ENCODE measurements at places on chromosomes 16 and 17.

GRCh38 chr17:48646183-48647102, 20.3 kb upstream of the HOXB9 start:
- DNase-seq: no peak

DNA sequence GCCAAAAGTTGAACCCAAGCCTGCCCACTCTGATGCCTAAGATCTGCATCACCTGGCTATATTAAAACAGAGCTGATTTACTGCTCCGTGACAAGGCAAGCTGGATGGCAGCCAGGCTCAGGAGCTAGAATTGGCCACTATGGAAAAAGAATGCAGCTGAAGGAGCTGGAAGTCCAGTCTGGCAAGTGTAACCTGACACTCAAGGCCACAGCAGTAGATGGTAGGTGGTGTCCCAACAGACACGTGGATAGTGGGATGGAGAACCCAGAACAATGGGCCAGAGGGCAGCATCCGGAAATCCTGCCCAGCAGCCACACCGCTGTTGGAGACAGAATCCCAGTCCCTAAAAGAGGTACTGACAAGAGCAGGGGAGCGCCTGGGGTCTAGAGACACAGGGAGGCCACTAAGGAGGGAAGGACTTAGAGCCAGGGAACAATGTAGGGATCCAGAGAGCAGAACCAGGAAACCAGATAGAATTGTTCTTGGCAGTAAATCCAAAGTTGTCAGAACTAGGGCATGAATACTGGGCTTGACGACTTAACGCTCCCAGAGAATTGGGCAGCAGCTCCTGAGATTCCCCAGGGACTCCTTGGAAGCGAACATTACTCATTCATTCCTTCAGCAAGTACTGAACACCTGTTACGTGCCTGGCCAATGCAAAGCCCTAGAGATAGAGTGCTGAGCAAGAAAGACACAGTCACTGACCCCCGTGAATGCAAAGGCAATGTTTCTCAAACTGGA, 85.7 kb downstream of the CDYL2 start:
- no peak for DNase-seq

- DNase-seq: peak; percentile 38
Measured at GRCh38 chr17:57645950-57646665, 99.0 kb downstream of the CCDC182 start.

GRCh38 chr16:19115148-19116021, 1.6 kb downstream of the ITPRIPL2 start:
- DNase-seq: no peak

DNA sequence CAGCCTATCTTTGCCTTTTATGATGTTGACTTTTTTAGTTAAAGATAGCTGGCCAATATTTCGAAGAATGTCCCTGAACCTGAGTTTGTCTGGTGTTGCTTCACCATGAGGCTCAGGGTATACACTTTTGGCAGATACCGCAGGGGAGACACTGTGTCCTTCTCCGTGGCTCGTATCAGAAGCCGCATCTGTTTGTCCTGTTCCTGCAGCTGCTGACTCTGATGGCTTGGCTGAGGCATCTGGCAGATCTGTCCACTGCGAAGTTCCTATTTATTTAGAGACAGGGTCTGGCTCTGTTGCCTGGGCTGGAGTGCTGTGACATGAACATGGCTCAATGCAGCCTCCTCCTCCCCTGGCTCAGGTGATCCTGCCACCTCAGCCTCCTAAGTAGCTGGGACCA, 93.5 kb downstream of the CRISPLD2 start:
- DNase-seq: no peak

DNA sequence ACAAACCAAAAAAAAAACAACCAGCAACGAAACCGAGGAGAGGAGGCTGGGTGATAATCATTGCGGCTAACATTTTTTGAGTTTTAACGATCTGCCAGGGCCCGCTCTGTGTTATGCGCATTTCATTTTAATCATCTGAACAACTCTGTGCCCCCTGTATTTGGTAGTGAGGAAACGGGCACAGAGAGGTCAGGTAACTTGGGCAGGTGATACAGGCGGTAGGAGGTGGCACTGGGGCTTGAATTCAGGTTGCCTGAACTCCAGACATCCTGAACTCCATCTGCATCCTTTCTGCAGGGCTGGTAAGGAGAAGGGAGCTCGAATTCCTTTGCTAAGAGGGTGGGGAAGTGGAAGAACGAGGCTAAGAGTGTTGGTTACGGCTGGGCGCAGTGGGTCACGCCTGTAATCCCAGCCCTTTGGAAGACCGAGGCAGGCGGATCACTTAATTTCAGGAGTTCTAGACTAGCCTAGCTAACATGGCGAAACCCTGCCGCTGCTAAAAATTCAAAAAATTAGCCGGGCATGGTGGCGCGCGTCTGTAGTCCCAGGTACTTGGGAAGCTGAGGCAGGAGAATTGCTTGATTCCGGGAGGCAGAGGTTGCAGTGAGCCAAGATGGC, 1.1 kb downstream of the CLUAP1 start:
- DNase-seq: no peak

- no peak for DNase-seq
Measured at GRCh38 chr17:15413101-15413771, 54.2 kb downstream of the CDRT4 start.

DNA sequence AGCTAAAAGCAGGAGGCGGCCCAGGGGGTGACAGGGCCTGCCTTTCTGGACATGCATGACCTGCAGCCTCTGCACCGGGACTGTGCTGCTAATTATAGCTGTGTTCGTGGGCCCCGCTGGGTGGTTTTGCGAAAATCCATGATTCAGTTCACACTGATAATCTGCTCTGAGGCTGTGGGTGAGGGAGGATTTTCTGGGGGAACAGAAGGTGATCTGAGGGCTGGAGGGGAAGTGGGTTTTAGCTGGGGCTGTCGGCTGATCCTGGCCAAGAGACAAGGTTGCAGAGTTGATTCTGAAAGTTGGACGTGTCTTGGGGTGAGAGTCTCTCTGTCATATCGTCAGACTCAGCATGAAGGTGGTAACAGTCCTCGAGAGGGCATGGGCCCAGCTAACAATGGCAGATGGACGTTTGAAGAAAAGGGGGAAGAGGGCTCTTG, 187.5 kb upstream of the ZNF469 start:
- DNase-seq: no peak

DNA sequence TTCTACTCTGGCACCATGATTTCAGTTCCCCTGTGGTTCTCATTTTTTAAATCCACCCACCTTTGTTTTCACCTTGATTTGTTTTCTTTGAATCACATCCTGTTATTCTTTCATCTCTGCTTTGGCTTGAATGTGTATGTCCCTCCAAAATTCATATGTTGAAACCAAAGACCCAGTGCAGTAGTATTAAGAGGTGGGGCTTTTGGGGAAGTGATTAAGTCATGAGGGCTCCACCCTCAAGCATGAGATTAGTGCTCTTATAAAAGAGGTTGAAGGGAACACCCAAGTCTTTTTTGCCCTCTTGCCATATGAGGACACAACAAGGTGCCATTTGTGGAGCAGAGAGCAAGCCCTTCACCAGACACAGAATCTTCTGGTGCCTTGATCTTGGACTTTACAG, 382.3 kb downstream of the SLC39A11 start:
- no peak for DNase-seq

- no peak for DNase-seq
Measured at GRCh38 chr17:4625181-4625617, 16.3 kb downstream of the ALOX15 start.

- DNase-seq: no peak
Measured at GRCh38 chr17:13921841-13922776, 147.2 kb upstream of the COX10 start.

DNA sequence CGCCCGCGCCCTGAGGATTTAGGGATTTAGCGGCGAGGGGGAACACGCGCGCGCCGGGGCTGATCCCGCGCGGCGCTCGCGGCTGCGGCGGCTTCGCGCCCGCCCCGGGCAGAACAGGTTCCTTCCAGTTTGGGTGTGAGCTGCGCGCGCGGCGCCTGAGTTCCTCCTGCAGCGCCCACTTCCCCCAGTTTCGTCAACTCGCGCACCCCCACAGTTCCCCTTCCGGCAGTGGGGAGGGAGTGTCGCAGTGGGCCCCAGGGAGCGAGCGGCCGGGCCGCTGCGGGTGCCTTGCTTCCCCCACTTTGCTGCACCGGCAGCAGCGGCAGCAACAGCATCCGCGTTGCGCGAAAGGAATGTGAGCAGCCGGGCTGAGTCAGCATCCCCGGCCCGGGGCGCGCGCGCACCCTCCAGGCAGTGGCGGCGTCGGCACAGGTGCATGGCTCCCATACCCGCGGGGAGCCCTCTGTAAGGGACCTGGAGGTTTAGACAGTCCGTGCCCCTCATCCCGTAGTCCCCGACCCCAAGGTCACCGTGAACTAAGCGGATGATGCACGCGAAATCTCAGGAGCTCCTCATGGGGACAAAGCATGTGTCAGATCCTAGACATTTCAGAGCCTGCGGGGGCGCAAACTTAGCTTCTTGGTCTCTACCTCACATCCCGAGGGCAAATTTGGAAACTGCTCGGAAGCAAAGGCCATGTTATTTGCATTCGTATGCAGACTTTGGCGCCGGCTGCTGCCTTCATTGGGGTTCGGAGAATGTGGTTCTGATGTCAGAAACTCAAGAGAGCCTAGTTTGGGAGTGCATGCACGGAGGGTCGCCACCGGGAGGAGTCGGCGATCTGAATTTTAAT, 767 bp downstream of the ARSG start:
- peak; percentile 93 for DNase-seq

DNA sequence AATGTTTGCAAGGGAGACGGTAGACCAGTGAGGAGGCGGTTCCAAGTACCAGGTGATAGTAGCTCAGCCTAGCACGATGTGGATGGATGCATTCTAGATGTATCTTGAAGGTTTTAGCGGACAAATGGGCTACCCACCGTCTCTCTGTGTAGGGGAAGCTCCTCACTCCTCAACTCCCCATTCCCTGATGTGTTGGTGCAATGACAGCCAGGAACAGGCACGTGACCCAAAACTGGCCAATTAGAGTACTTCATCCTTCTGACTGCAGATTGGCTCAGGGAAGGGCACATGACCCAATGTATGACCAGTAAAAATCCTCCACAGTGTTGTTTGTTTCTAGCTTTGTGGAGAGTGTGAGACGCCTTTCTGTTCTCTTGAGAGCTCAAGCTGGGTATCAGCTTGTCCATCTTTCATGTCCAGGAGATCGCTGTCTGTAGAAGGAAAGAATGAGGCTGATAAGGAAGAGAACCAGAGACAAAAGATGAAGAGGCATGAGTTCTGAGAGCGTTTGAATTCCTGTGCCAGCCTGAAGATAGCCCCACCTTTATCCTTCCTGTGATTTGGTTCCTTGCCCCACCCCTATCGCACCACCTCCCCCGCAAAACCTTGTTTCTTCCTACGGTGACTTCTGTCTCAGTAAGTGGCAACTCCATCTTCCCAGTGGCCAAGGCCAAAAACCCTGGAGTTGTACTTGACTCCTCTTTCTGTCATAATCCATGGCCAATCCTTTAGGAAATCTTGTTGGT, 2.3 kb upstream of the BORCS6 start:
- peak; percentile 77 for DNase-seq

- no peak for DNase-seq
Measured at GRCh38 chr17:80095038-80095843, 6.1 kb upstream of the GAA start.

DNA sequence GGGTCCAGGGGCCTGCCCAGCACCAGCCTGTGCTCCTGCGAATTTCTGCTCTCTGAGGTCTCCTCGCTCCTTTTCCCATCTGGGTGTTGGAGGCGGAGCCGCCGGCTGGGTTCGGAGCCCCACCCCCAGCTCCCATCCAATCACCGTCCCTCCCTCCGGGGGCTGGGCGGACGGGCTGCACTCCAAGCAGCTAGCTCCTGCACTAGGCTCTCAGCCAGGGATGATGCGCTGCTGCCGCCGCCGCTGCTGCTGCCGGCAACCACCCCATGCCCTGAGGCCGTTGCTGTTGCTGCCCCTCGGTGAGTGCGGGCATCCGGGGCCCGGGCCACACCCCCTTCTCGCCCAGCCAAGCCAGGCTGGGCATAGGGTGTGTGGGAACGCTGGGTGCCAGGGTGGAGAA, at the start of gene NRN1L:
Gene NRN1L (plus strand): TSS at position 202 of the 400 bp plus-strand sequence. CDS start 19 bp downstream, at position 221.
- no peak for DNase-seq

- no peak for DNase-seq
Measured at GRCh38 chr16:8665529-8665928, 8.9 kb upstream of the ABAT start.

- no peak for DNase-seq
Measured at GRCh38 chr16:88597856-88598491, 27.8 kb downstream of the ZC3H18 start.

- DNase-seq: no peak
Measured at GRCh38 chr16:10729104-10730048, 14.3 kb upstream of the NUBP1 start.

DNA sequence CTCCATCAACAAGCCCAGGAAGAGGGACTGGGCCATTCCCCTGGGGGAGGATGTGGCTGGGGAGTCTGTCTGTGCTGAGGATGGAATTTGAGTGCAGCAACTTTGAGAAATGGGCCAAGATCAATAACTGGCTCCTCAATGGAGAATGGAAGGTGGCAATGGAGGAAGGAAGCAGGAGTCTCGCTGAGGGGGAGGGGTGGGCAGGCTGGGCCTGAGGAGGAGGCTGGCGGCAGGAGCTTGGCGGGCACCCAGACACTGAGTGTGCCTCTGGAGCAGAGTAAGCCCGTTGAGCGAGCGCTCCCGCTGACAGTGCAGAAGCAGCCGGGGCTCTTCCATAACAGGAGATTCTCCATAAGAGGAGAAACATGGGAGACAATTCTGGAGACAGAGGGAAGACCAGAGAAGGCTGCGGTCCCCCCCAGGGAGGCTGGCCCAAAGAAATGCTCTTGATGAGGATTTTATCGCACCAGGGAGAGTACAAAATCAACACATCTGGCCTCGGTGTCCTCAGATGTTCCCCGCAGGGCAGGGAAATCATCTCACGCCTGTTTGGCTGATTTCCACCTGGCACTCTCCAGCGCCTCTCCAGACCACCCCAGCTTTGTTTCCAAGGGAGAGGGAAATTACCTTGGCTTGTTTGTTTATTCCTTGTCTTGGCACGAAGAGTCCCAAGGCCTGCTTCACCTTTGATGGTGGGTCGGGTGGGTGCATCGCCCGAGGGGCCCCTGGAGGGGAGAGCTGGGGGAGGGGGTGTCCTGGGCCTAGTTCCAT, 2.8 kb upstream of the MMP15 start:
- DNase-seq: no peak

GRCh38 chr17:73309727-73310596, 1.8 kb downstream of the CDC42EP4 start:
- DNase-seq: no peak

DNA sequence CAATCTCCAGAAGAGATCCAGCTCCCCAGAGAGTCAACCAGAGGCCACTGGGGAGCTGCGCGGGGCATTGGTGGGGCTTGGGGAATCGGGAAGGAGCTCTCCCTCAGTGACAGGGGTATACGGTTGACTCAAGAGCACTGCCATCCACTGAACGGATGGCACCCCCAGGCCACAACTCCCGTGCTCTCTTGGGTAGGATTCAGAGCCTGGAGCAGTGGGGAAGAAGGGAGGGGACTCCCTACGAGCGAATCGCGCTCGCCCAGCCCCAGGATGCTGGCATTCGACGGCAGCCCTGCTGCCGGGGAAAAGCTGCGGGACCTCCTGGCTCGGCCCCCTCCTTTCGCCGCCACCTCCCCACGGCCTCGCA, 473 bp upstream of the TPPP3 start:
- DNase-seq: no peak

- no peak for DNase-seq
Measured at GRCh38 chr17:78231991-78232858, 794 bp downstream of the TMEM235 start.
